Subcutaneous adipose tissue (tissue), 4 donors: ENCODE measurements at places on chromosomes 5 and 9. TPM values are rescaled to one million over a fixed set of nuclear protein-coding genes. Genes with fewer than 3 reads are reported as not detected.

EPB41L4B gene
- total RNA-seq = 30.8 TPM

PCDHB15 gene
- total RNA-seq = 1.9 TPM

FIBCD1 gene
- total RNA-seq = 4.2 TPM

PCDHGA10 gene
- 4.6 TPM for total RNA-seq

FBXL7 gene
- 25.2 TPM for total RNA-seq

GARIN3 gene
- total RNA-seq = not detected

TRIM32 gene
- 12.8 TPM for total RNA-seq

S1PR3 gene
- 22.1 TPM for total RNA-seq

SPINK6 gene
- not detected for total RNA-seq

SV2C gene
- not detected for total RNA-seq

SLC28A3 gene
- 0.22 TPM for total RNA-seq

NIPAL4 gene
- not detected for total RNA-seq

SLC34A1 gene
- total RNA-seq = not detected

B4GALT1 gene
- total RNA-seq = 45.4 TPM

MIGA2 gene
- total RNA-seq = 50.5 TPM

SEMA5A gene
- total RNA-seq = 36.5 TPM

WDR5 gene
- 17.3 TPM for total RNA-seq

HTR4 gene
- total RNA-seq = not detected

PCDHGA4 gene
- total RNA-seq = 4.0 TPM

SLC23A1 gene
- total RNA-seq = not detected

VCAN gene
- total RNA-seq = 287 TPM
